ENCODE measurements at places on chromosomes 5 and 9.

DNA sequence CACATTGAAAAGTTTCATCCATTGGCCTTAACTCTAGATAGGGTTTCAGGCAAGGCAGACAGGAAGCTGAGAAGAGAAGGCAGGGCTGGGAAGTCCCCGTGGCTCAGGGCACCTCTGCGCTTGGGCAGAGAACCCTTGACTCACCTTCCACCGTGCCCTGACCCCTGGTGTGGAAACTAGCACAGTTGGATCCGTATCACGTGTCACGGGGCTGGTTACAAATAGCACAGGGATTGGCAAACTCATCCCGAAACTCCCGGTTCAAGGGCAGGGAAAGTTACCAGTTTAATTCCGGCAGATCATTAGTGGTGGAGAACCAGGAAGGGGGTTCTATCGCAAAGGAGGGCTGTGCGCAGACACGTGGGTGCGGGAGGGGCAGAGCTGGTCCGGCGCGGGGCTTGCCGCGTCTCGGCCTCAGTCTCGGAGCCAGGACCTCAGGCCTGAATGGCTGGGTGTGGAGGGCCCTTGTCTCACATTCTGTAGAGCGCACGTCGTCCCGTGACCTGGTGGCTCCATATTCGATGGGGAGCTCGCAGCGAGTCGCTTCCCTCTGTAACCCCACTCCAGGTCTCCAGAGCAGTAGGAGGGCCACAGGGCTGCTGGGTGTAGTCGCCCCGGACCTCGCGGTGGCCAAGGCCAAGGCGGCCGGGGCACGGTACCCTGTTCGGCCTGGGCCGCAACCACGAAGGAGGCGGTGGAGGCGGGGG lies 771 bp upstream of the TMEM171 start:
- no peak for DNase-seq

- DNase-seq = no peak
These were observed 196.3 kb downstream of the TRIO start for GRCh38 chr5:14339468-14339867.

DNA sequence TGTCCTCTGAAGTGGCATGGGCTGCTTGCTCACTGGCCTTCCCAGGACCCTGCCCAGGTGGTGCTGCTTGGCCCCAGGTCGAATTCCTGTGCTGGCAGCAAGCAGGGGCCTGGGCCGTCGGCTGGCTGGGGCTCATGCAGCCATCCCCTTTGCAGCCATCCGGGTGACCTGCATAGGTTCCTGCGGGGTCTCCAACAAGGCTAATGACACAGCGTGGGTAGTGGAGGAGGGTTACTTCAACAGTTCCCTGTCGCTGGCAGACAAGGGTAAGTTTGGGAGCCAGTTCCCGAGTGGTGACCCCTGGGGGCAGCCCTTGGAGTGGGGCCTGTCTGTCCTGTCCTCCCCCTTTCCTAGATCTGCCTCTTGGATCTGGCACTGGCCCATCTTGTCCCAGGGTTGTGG lies 6.1 kb upstream of the EHMT1 start:
- no peak for DNase-seq

DNA sequence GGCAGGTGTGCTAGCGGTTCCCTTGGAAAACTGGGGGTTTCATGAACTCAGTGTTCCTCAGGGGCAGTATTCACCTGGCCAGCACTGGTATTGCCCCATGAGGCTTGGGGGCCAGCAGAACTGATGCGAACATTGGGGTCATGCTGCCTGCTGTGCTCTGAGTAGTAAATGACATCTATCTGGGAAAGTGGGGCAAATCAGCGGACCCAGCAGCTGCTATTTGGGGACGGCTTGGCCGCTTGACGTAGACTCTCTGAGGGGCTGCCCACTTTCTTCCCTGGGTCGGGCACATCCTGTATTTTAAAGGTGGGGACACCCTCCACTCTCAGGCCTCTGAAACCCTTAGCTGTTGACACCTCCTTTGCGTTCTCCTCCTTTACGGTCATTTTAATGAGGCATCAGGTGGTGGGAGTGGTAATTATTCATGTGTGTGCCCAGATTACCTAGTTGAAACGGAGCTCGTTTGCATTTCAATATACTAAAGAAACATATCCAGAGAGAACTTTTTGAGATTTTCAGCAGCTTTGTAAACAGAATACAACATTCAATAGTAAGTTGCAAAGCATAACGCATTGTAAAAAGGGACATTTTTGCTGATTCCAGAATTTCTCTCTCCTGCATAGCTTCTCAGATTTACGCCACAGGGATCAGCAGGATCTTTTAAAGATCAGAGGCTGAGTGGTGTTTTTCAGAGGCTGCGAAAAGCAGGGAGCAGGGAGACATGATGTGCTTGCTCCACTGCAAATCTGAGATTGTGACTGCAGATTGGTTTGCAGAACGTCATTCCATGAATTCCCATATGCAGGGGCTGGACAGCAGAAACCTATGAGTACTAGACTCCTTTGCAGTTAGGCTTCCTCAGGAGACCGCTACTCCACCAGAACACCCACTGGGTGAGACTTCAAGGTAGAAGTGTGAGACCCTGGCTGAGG lies 56.8 kb upstream of the ZFR start:
- DNase-seq = no peak

GRCh38 chr5:149417711-149418368 lies 38.7 kb upstream of the IL17B start:
- DNase-seq = no peak

DNA sequence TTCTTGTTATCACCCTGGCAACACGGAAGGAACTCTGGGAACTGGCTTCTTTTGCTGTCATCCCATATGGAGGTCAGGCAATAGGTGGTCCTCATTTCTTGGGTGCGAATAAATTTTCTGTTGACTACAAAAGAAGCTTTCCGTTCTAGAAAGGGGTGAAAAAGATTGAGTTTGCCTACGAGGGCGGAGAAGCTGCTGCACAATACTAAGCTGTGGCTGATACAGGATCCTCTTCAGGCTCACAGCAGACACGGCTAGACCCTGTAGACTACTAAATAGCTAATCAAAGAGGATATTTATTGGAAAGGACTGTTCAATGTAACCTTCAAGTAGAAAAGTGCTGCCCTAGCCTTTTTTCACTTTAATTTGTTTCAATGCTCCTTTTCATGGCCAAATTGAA lies 58.1 kb downstream of the TJP2 start:
- DNase-seq = no peak

DNA sequence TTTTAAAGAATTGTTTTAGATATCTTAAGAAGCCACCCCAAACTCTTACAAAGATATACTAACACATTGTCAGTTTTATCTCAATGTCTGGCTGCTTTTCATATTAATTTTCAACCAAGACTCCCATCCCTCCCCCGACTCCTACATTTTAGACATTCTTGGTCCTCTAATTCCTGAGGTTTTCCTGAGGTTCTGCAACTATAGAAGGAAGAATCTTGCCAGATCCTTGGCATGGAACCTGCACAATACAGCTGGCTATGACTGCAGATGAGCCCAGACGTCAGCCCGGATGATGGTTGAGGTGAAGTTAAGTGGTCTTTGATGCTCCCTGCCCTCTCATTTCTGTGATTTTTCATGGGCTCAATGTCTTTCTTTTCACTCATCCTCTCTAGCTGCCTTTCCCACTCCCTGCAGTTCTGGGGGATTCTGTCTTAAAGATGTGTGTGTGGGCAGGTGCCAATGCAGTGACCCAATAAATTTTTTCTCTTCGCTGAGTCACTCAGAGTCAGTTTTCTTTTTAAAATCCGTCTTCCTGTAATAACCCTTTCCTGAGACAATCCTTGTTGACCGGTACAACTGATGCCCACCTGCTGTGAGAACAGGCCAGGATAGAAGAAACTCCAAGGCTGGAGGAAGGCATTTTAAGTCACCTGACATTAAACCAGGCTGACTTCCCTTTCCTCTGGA lies 237.8 kb upstream of the GAS1 start:
- no peak for DNase-seq

- DNase-seq = no peak
These were observed 43.2 kb downstream of the BARX1 start for GRCh38 chr9:93911801-93912554.

DNA sequence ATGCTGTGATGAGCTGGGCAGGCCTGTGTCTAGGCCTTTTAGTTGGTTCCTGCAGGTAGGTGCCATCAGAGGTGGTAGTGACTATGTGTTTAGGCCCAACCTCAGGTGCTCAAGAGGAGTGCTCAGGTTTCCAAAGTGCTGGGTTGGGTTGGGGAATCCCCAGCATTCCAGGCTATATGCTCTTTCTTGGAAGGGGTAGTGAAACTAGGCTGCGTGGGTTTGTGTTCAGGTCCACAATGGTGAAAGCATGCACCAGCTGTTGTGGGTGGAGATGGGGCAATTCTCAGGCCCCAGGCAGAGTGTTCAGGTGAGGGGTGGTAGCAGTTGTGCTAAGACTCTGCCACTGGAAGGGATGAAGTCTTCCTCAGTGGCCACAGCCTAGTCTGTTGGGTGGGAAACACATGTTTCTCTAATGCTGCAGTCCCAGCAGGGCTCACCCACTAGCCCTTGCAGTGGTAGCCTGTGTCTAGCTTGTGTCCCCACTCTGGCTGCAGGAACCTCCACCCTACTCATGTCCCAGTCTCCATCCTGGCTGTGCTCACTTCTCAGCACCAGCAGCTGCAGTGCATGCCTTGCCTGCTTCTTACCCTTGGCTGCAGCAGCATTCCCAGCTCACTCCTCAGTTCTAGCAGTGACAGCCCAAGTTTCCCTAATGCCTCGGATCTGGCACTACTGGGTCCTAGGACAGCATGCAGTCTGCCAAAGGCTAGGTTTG lies 78.9 kb downstream of the FAM170A start:
- no peak for DNase-seq

- DNase-seq = no peak
These were observed 47.1 kb upstream of the DMRT1 start for GRCh38 chr9:794386-794785.

DNA sequence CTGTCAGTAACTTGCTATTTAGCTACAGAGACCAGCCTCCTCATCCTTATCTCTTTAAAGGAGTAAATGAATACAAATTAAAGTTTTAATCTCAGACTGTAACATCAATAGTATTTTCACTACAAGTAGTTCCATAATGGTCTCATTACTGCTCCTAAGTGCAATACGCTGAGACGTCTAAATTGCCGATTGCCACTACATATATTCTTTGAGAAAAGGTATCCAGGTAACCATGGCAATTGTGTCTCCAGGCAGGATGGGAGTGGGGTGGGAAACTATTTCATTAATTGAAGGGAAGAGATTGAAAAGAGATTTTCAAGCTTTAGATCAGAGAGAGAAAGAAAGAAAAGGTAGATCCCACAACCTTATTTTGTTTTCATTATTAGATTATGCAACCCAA lies 65.5 kb upstream of the PPP2R2B start:
- DNase-seq = no peak

DNA sequence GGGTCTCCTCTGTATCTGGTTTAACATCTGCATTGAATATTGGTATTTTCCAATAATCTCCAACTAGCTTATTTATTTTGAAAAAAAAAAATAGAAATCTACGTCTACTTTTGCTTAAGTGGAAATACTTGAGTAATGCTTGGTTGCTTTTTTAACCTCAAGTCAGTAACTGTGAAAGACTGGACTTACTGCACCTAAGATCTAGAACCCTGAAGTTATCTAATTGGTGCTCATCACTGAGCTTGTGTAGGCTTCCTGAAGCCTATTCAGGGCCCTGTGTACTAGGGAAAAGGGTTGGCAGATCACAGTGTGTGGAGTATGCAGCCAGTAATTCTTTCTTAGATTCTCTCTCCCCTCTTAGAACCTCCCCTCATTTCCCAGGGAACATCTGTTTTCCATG lies 16.2 kb downstream of the SLC1A1 start:
- DNase-seq = no peak

GRCh38 chr5:7856855-7857254 lies 5.9 kb upstream of the CFAP90 start:
- peak; percentile 20 for DNase-seq

- no peak for DNase-seq
These were observed 2.5 kb downstream of the SLC6A18 start for GRCh38 chr5:1227667-1228066.

DNA sequence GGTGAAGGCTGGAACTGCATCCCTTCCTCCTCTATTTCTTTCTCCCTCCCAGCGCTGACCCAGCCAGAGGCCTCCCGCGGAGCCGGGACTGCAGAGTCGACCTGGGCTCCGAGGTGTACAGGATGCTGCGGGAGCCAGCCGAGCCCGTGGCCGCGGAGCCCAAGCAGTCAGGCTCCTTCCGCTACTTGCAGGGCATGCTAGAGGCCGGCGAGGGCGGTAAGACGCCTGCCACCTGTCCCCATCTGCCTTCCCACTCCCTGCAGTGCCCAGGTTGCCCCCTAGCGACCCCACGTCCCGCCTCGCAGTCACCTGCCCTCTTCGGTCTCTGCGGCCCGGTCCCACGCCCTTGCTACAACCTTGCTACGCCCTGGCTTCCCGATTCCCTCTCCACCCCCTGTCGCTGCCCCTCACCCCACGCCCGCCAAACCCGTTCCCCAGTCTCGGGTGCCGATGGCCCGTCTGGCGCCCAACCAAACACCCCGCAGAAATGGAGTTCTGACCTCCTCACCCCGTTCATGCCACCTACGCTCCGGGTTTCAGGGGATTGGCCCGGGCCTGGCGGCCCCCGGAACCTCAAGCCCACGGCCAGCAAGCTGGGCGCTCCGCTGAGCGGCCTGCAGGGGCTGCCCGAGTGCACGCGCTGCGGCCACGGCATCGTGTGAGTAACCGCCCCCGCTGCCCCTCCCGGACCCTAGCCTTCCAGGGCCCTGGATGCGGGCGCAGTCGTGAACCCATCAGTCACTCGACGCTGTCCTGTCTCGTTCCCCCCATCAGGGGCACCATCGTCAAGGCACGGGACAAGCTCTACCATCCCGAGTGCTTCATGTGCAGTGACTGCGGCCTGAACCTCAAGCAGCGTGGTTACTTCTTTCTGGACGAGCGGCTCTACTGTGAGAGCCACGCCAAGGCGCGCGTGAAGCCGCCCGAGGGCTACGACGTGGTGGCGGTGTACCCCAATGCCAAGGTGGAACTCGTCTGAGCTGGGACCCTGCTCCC lies 14.1 kb downstream of the PDLIM4 start:
- no peak for DNase-seq

GRCh38 chr5:149549461-149550267 lies 1.6 kb downstream of the CSNK1A1 start:
- peak; percentile 18 for DNase-seq

DNA sequence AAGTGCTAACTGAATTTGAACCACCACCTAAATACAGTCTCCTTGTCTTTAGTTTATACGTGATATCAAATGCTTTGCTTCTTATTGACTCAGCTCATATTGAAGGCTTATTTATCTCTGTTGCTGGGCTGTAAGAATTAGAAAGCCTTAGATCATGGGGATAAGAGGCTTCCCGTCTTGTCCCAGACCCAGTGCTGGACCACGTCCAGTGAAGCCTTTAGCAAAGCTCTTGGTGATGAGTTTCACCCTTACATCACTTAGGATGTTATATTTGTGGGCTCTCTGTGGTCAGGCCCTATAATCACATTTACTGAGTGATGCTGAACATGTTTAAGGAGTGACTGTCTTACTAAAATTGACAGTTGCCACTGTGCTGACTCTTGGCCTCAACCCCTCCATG lies 11.2 kb downstream of the FAM240B start:
- no peak for DNase-seq

- no peak for DNase-seq
These were observed 58.6 kb upstream of the PANK3 start for GRCh38 chr5:168637793-168638192.

DNA sequence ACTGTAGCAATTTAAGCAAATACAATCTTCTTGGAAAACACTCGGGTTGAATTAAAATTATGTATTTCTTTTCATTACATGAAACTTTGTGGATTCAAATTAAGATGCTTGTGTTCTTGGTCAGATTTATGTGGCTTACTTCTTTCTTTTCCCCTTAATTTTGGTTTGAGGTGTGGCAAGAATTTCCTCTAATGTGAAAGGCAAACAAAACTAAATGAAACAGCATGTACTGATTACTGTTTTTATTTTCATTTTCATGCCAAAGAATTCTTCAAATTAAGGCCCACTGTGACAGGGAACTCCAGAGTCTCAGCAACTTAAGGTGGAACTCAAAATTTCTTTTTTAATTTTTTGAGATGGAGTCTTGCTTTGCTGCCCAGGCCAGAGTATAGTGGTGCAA lies at the start of gene OMD:
Gene OMD, minus strand, starts transcription at position 132 of the 400 bp plus-strand sequence. CDS start 6,913 bp downstream, outside the sequence.
- DNase-seq = no peak
